EH (cell line): ENCODE measurements at places on chromosomes 1 and 21.

GRCh38 chr1:90475631-90476030, 241.5 kb downstream of the BARHL2 start:
- no peak for DNase-seq

GRCh38 chr1:226111098-226111882, 48.8 kb downstream of the H3-3A start:
- DNase-seq, result no peak

DNA sequence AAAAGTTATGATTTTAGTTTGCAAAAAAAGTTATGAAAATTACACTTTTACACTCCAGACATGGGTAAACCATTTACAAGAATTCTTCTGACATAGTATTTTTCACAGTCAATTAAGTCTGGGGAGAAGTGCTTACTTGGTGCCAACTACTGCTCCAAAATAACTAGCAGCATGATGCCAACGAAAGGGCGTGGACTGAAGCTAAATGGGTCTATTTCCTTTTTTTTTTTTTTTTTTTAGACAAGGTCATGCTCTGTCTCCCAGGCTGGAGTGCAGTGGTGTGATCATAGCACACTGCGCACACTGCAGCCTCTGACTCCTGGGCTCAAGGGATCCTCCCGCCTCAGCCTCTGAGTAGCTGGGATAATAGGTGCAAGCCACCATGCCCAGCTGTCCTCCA, 43.2 kb downstream of the FMO4 start:
- DNase-seq, result no peak

DNA sequence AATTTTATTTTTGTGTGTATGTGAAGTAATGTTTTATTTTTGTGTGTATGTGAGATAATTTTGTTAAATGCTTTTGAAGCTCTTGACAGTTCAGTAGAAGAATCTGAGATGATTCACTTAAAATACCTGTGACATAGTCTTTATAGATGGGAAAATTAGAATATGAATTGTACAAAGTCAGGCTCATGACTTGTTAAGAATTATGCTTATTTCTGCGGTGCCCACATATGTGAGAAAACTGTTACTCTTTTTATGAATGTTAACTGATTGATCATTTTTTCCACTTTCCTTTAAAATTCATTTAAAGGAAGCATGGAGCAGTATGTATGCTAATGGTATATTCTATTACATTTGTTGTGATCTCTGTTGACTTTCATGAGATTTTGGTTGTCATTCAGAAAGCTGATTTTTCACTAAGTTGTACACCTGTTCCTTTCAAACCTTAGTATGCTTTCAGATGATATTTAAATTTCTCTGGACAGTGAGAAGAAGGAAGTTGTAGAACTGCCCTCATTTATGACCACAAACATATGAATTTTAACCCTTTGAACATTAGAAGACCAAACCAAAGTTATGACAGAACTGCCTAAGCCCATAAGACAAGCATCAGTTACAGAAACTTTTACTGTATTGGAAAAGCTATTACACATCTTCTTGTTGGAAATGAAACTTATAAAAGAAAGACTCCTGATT, 110.1 kb downstream of the POU2F1 start:
- DNase-seq, result no peak

DNA sequence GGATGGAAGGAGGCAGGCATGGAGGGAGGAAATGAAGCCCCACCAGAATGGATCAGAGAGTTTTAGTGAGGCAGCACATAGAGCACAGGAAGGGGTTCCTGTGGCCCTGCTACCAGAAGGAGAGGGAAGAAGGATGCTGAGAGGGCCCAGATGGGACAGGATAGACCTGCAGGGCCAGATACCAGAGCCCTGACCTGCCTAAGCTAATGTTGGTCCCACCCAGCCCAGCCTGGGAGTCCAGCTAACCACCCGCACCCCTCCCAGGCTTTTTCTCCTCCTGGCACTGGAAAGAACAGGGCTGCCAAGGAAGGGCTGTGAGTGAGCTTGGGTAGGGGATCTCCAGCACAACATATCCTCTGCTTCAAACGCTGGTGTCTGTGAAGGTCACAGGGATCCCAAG, 6.9 kb downstream of the NECTIN4 start:
- DNase-seq, result no peak

- DNase-seq, result peak; percentile 9
Observed at GRCh38 chr1:108505763-108506070, 54.2 kb upstream of the EEIG2 start.

GRCh38 chr1:197145446-197146024, 934 bp downstream of the ASPM start:
- no peak for DNase-seq

DNA sequence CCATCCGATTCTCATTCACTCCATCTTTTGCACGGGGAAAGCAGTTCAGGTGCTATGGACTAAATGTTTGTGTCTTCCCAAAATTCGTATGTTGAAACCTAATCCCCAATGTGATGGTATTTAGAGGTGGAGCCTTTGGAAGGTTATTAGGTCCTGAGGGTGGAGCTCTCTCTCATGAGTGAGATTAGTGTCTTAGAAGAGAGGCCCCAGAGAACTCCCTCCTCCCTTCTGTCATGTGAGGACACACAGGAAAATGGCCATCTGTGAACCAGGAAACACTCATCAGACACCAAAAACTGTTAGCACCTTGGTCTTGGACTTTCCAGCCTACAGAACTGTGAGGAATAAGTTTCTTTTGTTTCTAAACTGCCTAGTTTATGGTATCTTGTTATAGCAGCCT, 15.8 kb upstream of the CCDC190 start:
- DNase-seq, result no peak

DNA sequence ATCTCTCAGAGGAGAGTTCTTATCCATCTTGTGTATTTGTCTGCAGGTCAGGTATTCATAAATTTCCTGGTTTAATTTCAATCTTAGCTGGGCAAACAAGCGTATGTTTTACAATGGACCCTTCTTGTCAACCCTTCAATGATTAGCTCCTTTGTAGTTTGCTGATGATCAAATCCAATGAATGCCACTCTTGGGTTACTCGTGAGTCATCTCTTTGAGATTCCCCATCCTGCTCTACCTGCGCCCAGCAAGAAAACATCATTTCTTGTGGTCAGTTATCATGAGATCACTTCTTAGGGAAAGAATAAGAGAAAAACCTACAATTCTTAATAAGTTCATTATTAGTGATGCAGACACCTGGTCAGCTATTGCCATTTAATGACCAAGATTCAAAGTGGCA, 572.3 kb upstream of the PKN2 start:
- no peak for DNase-seq

- no peak for DNase-seq
Observed at GRCh38 chr21:31133243-31133830, 95.1 kb upstream of the KRTAP19-8 start.

GRCh38 chr1:179318491-179318890, 24.9 kb downstream of the SOAT1 start:
- no peak for DNase-seq

GRCh38 chr21:21973806-21974205, 975.6 kb downstream of the NCAM2 start:
- DNase-seq, result no peak

DNA sequence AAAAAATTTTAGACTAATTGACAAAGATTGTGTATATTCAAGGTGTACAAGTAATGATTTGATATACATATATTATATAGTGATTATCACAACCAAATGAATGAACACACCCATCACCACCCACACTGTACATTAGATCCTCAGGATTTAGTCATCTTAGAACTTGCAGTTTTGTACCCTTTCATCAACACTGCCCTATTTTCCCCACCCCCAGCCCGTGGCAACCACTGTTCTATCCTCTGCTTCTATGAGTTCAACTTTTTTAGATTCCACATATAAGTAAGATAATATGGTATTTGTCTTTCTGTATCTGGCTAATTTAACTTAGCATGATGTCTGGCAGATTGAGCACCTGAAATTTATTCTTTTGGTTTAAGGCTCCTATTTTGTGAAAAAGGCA, 173.6 kb downstream of the IER5 start:
- DNase-seq, result no peak

GRCh38 chr1:112390775-112391602, 5.0 kb upstream of the CTTNBP2NL start:
- peak; percentile 94 for DNase-seq

DNA sequence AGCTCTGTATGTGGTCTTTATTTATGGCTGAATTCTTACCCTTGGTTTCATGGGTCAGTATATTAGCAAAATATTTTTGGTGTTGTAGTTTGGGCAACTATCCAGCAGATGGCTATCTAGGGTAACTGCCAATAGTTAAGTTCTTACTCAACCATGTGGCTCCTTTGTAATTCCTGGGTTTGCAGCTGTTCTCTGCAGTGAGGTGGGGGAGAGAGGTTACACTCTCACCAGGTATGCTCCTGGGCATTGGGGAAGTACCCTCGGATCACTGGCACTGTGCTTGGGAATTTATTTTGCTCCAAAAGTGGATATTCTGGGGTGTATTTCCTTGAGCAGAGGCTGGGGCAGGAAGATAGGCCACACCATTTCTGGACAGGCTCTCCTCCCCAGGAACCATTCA, 436.7 kb upstream of the TMPRSS15 start:
- DNase-seq, result no peak

GRCh38 chr1:31869449-31869848, 53.6 kb upstream of the SPOCD1 start:
- no peak for DNase-seq

- DNase-seq, result no peak
Observed at GRCh38 chr1:189851806-189852367, 625.8 kb downstream of the BRINP3 start.

- DNase-seq, result no peak
Observed at GRCh38 chr1:37850352-37850955, 8.9 kb downstream of the MTF1 start.

GRCh38 chr21:34869545-34869944, 179.6 kb downstream of the RUNX1 start:
- DNase-seq, result no peak

DNA sequence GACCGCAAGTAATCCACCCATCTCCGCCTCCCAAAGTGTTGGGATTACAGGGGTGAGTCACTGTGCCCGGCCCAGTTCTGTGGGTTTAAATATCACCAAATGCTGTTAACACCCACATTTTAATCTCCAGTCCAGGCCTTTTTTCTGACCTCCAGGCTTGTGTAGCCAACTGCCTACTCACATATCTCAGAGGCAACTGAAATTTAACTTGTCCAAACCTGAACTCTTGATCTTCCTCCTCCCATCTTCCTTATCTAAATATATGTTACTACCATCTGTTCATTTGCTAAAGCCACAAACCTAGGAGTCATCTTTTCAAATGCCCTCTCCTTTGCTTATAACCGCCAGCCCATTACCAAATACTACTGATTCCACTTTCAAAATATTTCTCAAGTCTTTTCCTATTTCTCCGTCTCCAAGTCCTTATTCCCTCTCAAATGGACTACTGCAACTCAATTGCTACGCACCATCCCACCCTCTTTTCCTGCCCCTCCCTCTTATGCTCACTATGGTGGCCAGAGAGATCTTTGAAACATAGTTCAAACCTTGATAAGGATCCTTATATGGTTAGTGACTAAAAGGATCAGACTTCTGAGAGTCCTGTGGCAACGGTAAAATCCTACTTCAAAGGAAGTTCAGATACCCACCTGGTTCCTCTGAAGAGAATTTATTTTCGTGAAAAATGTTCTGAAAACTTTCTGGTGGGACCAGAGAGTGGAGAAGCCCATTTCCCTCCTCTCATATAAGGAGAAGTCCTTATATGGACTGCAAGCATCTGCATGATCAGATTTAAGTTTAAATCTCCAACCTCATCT, 78.5 kb upstream of the CDC42BPA start:
- no peak for DNase-seq
